Dermis lymphatic vessel endothelial cell (primary cell): ENCODE measurements at places on chromosomes 16 and 17. TPM values are rescaled to one million over a fixed set of nuclear protein-coding genes. Genes with fewer than 3 reads are reported as not detected.

The CDH3 gene
- total RNA-seq = 0.11 TPM in 1 of 2 replicates, not detected in the other

The GCGR gene
- total RNA-seq = not detected in 2 replicates

The KCNH6 gene
- under 0.01 TPM in 1 of 2 replicates, not detected in the other for total RNA-seq

The NOXO1 gene
- 0.09 and 0.11 TPM in 2 replicates for total RNA-seq

The UBE2G1 gene
- total RNA-seq = 33.9 and 37.3 TPM in 2 replicates
